Heart right ventricle (tissue), 16 donors: ENCODE measurements at places on chromosomes 5 and 9.

DNA sequence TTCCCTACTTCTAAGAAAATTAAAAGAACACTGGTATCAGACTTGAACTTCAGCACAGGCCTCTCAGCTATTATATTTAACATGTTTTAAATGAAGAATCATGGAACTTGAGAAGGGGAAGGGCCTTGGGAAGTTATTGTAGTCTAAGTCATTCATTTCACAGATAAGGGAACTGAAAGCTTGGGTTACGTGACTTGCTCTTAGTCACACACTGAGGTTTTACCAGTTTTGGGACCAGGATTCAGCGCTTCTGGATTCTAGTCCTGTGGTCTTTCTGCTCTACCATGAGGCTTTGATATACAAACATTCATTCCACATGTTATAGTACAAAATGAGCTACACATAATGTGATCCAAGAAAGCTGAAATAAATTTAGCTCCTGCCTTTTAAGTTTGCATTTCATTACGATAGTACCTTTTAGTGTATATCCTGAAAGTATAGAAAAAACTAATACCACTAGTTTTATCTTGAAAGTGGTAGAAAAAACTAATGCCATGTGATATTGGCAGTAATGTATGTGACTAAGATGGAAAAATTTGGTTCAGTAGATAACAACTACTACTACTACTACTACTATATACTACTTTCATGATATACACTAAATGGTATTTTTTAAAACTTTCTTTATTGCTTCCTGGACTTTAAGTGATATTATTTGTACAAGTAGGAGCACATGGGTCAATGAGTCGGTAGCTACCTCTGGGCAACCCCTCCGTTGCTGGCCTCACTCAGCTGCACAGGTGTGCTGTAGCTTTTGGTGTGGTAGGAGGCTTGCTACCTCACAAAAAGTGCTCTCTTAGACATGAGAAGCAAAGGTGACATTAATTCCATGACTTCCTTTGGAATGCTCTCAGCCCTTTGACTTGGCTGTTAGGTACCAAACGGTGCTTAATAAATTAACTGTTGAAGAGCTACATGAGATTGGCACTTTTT, 40.7 kb downstream of the F2RL2 start:
- H3K36me3 ChIP-seq, result no peaks in the 10 kb centered on the region
- peaks cover 5% of the 10 kb centered on the region for H3K27me3 ChIP-seq
- no peak overlapping the region for H3K27ac ChIP-seq

GRCh38 chr5:135810188-135810943, 24.1 kb upstream of the SLC25A48 start:
- H3K27ac ChIP-seq, result no peak overlapping the region
- H3K36me3 ChIP-seq, result no peaks in the 10 kb centered on the region
- H3K4me1 ChIP-seq, result peaks cover 10% of the 10 kb centered on the region
- H3K4me3 ChIP-seq, result no peak overlapping the region
- DNase-seq, result no peak

GRCh38 chr9:92163276-92163675, 48.1 kb upstream of the SPTLC1 start:
- H3K27ac ChIP-seq, result no peak overlapping the region
- DNase-seq, result no peak
- no peaks in the 10 kb centered on the region for H3K36me3 ChIP-seq
- peaks cover 5% of the 10 kb centered on the region for H3K27me3 ChIP-seq

DNA sequence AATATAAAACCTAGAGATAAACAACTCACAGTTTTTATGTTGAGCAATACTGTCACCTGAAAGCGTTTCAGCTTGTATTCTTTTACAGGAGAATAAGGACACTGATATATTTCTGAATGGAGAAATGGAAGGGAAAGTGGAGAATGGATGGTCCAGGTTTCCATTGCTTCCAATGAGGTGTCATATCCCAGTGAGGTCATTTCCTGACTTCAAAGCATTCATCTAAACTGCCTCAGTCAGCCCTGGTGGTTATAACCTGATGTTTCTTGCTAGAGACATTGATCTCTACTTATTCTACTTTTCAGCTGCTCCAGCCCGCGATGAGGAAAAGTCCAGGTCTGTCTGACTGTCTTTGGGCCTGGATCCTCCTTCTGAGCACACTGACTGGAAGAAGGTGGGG, 2.6 kb downstream of the GABRA1 start:
- H3K27me3 ChIP-seq, result peaks cover 53% of the 10 kb centered on the region
- H3K36me3 ChIP-seq, result no peaks in the 10 kb centered on the region
- no peaks in the 10 kb centered on the region for H3K4me1 ChIP-seq
- H3K4me3 ChIP-seq, result no peak overlapping the region
- H3K27ac ChIP-seq, result no peak overlapping the region

DNA sequence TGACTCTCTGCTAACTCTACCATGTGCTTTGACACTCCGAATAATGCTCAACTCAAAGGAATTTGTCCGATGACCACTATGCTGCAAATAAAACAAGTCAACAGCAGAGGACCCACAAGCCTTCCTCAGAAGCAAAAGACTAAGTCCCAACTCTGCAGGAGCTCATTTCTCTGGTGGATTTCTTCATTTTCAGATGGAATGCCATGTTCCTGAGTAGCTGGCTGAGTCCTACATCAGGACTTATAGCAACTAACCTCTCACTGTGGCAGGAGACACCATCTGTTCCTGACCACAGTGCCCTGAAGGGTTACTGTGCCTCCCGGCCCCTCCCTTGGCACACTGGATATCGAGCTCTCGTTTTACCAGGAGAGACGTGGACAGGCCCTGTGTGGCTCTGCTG, 20.8 kb downstream of the LHFPL2 start:
- H3K4me1 ChIP-seq, result peaks cover 54% of the 10 kb centered on the region
- H3K27ac ChIP-seq, result no peak overlapping the region

GRCh38 chr5:104702212-104702611, 1139.6 kb upstream of the NUDT12 start:
- no peak overlapping the region for H3K27ac ChIP-seq
- no peaks in the 10 kb centered on the region for H3K27me3 ChIP-seq
- no peaks in the 10 kb centered on the region for H3K36me3 ChIP-seq
- H3K4me1 ChIP-seq, result no peaks in the 10 kb centered on the region
- H3K4me3 ChIP-seq, result no peak overlapping the region

DNA sequence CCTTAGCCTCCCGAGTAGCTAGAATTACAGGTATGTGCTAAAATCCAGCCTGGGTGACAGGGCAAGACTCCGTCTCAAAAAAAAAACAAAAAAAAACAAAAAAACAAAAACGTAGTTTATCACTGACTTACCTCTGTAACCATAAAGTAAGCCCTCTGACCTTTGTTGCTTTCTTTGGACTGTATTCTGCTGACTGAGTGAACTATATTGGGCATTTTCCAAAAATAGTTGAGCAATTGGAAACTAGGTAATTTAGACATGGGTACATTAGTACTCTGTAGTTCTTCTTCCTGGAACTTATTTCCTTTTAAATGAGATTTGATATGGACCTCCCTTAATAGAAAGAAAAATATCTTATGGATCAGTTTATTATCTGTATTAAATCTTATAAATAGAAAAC, 66.6 kb downstream of the ANKHD1 start:
- no peak overlapping the region for H3K4me3 ChIP-seq
- no peak overlapping the region for H3K27ac ChIP-seq
- no peaks in the 10 kb centered on the region for H3K27me3 ChIP-seq
- peaks cover 77% of the 10 kb centered on the region for H3K36me3 ChIP-seq
- H3K4me1 ChIP-seq, result peaks cover 14% of the 10 kb centered on the region
